ENCODE measurements at places on chromosomes 2 and 18.

- DNase-seq: no peak
Measured at GRCh38 chr2:12287220-12287751, 429.4 kb upstream of the TRIB2 start.

- no peak for DNase-seq
Measured at GRCh38 chr2:98736464-98736889, 5.5 kb upstream of the MGAT4A start.

DNA sequence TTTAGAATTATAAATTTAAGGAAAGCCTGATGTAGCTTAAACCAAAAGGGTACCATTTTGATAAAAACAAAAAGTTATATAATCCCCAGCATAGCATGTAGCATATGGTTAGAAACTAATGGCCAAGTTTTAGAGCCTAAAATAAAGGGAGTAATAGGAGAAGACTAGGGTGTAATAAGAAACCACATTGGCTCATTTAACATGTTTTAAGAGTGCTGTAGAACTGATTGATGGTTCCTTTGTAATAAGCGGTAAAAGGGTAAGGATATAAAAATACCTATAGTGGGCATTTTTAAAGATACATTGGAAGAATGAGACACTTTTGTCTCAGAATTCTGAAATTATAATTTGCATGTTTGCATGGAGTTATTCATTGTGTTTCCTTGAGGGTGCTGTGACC lies 1.9 kb downstream of the PSMA8 start:
- DNase-seq: no peak

DNA sequence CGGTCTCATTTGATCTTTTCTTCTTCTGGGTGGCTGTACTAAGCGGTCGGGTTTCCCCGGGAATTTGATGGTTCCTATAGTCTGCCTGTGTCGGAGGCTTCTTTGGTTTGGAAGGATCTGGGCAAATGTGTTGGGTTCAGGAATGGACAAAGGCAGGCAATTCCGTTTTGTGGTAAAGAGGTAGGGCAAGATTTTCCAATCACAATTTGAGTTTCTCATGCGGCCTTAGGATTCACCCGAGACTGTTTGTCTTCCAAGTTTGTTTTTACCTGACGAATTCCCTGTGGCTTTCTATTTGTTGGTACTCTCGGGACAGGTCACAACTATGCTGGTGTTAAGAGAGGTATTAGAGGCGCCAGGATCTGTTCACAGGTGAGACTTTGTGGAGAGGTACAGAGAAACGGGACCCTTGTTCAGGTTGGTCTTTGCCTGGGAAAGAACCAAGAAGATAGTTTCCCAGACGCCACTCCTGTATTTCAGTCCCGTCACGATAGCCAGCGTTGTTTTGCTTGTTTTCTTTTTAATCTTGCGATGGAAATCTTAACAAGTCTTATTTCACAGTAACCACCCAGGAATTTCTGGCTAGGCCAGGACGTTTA lies 3.0 kb downstream of the SP5 start:
- no peak for DNase-seq

- DNase-seq: no peak
Measured at GRCh38 chr2:230762317-230762896, 49.8 kb downstream of the CAB39 start.

GRCh38 chr2:127911737-127912136 lies 26.0 kb upstream of the AMMECR1L start:
- DNase-seq: no peak

GRCh38 chr2:505941-506340 lies 171.3 kb downstream of the TMEM18 start:
- no peak for DNase-seq

DNA sequence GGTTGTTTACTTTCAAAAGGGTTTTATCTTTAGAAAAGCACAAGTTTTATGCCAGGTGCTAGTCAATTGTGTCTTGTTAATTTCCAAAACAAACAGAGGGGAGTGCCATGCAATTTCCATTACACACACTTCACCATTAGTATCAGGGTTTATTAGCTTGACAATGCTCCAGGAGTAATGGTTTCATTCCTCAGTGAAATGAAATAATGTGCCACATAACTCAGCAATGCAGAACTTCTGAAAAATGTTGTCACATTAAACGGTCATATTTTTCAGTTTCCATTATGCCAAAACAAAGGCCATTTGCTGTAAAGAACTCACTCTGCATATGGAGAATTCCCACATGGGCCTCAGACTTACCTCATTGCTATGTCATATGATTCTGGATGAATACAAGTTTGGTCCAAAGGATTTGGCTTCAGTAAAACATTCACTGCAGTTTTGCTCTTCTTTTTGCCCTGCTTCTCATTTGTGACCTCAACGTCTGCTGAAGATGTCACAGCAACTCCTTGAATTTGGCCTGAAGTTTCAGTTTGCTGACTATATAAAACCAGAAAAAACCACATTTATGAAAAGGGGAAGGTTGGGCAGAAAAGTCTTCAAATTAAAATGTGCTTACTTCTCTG lies 198.2 kb downstream of the SRBD1 start:
- DNase-seq: no peak

DNA sequence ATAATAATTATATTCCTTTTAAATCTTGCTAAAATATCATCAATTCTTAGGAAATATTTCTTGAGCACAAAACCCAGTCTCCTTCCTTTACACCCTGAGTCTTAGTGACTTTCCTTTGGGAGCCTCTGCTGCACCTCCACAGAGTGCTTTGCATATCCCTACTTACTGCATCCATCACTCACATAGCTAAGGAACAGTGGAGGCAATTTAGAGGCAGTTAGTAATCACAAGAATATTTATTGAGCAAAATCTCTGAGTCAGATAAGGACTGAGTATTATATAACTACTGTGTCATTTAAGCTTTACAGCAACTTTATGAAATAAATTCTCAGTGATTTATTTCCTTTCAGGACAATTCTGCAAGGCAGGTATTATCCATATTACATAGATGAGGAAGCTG lies 327.7 kb downstream of the TMX3 start:
- no peak for DNase-seq

DNA sequence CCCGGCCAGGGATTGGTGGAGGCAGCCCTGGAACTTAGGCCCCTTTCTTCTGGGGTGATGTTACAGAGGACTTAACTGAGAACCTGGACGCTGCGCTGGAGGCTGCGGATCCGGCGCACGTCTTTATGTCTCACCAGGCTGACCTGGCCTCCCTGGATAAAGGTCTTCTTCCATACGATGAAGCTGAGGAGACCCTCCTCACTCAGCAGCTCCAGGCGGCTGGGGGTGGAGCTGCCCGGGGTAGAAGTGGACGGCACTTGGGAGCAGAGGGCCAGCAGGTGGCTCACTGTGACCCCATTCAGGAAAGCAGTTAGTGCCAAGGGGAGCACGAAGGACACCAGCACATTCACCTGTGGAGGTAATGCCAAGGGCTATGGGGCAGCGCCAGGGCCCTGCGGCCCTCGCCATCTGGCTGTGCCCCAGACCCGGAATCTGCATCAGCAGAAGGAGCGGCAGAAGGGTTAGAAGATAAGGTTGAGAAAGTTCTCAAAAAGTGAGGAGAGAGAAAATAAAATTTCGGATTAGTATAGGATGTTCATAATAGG lies 8.0 kb downstream of the NTSR2 start:
- no peak for DNase-seq

GRCh38 chr2:42132966-42133641 lies 36.0 kb upstream of the EML4 start:
- DNase-seq: peak; percentile 84

GRCh38 chr18:62578980-62579511 lies 56.2 kb downstream of the ZCCHC2 start:
- no peak for DNase-seq

- no peak for DNase-seq
Measured at GRCh38 chr2:96498021-96498431, 7.1 kb downstream of the NEURL3 start.

- no peak for DNase-seq
Measured at GRCh38 chr2:42847596-42848151, 55.3 kb upstream of the HAAO start.
